ENCODE measurements at places on chromosomes 5 and 9.

GRCh38 chr9:33785914-33786313 lies 9.4 kb upstream of the PRSS3 start:
- no peak for DNase-seq

DNA sequence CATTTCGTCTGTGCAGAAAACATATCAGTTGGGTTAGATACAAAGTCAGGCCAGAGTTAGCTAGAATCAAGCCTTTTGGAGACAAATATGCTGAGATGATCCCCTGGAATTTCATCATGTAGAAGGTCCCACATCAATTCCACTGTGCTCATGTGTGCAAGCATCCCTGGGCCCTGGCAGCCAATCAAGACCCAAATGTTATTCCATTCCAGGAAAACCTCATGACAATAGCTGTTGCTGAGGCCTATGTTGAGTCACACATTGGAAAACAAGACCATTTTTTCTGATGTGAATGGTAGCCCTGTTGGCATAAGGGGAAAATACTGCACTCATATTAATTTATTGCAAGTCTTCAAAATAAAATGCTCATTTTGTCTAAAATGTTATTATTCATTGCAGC lies 11.5 kb downstream of the SPOCK1 start:
- no peak for DNase-seq

DNA sequence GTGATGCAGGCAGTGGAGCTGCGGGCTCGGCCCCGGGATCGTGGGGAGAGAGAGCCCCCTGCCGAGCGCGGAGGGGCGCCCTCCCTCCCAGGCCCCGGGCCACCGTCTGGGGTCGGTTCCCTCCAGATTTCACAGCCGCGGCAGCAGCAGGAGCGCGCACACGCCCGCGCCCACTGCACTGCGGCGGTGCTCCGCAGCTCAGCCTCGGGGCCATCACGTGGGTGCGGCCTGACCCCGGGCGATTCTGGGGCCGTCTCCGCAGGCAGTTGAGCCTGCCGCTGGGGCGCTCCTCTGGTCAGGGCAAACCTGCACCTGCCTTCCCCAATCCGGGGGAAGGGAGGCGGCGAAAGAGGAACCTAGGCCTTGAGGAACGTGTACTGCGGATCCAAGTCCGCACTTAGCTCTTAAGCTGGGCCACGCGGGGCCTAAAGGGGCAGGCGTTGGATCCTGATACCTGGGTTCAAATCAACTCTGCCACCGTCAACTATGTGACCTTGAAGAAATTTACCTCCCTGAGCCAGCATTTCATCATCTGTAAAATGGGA lies 9.4 kb upstream of the DELE1 start:
- DNase-seq, result no peak

GRCh38 chr5:143599474-143599873 lies 196.0 kb upstream of the NR3C1 start:
- DNase-seq, result no peak

DNA sequence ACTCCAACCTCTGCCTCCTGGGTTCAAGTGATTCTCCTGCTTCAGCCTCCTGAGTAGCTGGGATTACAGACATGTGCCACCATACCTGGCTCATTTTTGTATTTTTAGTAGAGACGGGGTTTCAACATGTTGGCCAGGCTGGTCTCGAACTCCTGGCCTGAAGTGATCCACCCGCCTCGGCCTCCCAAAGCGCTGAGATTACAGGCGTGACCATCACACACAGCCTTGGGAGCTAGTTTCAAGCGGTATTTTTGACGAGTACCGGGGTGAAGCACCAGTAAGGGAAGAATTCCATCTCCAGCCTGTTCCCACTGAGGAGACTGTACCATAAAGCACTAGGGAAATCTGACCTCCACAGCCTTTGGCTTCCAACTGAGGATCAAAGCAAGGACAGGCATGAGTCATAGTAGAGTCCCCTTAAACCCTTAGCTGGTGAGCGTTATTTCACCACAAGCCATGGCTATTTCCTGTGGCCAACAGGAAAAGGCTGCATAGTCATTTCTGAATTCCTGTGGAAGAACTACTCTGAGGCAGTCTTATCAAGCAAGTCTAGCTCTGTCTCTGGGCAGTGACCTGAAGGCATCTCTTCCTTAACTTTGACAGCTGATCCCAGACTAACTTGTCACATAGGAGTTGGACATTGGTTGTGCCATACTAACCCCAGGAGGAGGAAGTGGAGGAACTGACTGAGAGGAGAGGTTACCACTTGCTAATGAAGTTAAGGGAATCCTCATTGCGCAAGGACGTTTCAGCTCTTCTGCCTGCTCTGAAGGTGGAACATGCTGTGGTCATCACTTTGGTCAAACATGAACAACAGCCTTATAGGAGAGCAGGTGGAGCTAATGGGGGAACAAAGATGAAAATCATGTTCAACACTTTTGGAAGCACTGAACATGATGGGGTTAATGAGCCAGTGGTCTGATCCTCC lies 85.8 kb upstream of the DMRT1 start:
- no peak for DNase-seq
